AG20443 (cell line): ENCODE measurements at places on chromosomes 6 and 20.
A peak's percentile ranks its signal among the peaks of the same experiment; 100 is the strongest.

DNA sequence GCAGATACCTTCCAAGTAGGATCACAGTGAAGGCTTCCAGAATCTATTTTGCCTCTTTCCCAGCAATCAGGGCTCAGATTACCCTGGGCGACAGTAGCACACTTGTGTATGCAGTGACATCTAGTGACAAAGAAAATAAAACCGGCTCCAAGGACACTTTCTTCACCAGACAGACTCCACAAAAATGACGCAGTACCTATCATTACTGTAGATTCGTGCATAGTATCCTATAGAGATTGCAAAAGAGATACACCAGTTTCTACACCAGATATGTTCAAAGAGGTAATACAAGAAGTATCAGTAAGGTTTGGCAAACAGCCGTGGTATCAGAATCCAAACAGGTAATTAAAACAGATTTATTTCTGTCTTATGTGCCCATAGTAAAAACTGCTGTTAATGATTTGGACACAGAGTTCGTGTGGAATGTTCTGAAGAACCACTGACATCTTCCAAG, 600.4 kb upstream of the JAG1 start:
- peak; percentile 76 for DNase-seq

- no peak for DNase-seq
These were observed 50.6 kb upstream of the MAP7 start for GRCh38 chr6:136600818-136601217.

DNA sequence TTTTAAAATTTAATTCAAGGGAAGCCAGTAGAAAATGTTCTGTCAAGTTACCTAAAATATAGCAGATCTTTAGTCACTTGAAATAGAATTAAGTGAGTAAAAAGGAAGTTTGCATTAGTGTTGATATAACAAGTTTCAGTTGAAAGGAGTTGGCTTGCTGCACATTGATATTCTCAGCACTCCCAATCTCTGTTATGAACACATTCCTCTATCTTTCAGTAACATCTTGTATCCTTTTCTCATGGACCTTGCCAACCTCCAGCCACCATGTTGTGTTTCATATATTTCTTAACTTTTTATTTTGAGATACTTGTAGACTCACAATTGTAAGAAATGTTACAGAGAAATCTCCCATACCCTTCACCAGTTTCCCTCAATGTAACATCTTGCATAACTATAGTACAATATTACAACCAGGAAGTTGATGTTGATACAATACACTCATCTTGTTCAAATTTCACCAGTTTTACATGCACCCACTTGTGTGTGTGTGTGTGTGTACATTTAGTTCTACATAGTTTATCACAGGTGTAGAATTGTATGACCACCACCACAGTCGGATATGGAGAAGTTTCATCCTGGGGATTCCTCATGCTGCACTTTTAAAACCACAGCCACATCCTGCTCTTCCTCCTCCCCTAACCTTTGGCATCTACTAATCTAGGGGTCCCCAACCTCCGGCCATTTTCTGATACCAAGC, 20.2 kb upstream of the PAQR8 start:
- no peak for DNase-seq

- DNase-seq = no peak
These were observed 10.7 kb downstream of the NELFCD start for GRCh38 chr20:58991715-58992114.

DNA sequence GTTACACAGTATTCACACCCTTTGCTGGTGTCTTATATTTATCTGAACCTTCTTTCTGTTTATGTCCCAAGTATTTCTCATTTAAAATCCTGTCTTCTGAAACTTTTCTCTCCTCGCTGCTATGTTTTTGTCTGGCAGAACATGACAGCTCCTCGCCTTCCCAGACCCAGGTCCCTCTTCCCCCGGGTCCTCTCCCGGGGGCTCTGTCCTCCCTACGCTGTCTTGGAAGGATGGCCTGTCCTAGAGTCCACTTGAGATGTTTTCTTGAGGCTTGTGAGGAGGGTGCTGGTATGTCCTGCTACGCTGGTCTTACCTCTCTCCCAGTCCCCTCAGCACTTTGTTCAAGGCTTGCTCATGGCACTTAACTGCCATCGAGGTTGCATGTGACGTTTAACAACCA, 6.2 kb downstream of the GID8 start:
- DNase-seq = no peak

DNA sequence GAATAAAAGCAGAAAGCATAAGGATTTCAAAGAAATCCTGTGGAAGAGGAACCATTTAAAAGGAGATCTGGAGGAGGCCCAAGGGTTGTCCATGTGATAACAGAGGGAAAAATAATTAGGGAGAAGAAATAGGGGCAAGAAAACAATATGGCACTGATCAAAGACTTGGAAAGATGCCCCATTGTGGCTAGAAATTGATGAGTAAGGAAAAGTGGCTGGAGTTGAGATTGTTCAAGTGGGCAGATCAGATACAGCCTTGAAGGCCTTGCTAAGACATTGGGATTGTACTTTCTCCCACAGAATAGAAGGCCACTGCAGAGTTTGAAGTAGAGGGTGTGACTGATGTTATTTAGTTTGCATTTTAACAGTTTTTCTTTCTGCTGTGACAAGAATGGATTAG, 213.3 kb downstream of the CBLN4 start:
- no peak for DNase-seq

DNA sequence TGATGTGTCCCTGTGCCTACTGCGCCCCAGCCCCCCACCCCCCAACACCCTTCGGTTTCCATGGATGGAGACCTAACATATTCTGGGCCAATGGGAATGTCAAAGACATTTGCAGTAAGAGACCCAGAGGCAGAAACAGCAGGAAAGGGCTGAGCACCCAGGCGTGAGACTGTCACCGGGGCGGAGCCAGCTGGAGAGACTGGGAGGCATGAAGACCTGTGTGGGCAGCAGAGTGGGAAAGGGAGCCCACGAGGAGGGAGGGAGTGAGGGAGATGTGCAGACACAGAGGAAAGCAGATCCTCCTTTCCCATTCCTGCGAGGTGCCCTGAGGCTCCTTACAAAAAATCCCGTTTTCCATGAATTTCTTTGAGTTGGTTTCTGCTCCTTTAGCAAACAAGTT, 150.2 kb downstream of the FOXC1 start:
- DNase-seq = no peak

DNA sequence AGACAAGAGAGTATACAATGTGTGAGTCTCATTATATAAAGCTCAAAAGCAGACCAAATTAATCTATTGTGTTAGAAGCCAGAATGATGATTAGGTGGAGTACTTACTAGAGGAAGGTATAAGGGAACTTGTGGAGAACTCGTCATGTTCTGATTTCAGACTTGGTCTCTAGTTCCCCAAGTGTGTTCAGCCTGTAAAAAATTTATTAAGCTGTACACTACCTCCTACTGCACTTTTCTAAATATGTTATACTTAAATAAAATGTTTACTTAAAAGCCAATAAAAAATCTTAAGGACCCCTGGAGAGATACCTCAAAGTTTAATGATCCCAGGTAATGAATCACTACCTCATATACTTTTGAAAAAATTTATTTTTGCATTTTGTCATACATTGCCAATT, 130.4 kb upstream of the PLCB4 start:
- no peak for DNase-seq
